Caki2 (cell line): ENCODE measurements at places on chromosomes 3 and 15.
A peak's percentile ranks its signal among the peaks of the same experiment; 100 is the strongest.

DNA sequence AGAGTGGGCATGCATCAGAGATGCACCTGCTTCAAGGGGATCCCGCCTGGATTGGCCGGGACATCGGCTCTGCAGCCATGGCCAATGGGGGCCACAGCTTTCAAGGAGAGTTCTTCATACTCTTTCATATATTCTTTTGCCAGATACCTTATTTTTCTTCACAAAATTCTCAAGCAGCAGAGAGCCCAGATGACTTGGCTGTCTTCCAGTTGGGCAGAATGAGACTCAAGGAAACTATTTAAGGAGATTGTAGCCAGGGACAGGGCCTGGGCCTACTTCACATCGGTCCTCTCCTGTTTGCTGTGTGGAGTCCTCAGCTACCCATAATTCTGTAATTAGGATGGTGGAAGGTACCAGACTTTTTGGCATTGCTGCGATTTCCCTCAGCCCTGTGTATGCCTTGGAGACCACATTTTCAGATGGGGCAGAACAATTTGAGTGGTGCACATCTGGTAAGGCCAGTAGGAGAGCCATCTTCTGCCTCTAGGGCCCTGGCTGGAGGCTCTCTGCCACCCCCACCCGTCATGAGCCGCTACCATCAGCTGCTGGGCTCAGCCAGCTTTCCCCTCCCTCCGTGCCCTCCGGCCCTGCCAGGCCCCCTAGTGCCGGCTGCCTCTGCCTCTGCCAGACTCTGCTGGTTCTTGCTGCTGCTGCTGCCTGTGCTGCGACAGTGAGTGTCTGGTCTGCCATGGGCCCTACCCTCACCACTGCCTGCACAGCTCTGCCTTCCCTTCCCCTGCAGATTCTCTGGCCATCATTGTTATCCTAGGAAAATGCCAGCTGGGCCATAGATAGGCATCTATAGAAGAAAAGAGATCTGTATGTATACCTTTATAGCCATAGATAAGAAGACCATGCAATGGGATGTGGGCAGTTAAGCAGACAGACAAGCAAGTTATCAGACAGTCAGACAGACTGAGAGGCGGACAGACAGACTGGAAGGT lies 6.7 kb downstream of the PLIN1 start:
- DNase-seq = no peak

- DNase-seq = peak; percentile 21
Observed at GRCh38 chr15:31867536-31868442, 162.5 kb upstream of the CHRNA7 start.

DNA sequence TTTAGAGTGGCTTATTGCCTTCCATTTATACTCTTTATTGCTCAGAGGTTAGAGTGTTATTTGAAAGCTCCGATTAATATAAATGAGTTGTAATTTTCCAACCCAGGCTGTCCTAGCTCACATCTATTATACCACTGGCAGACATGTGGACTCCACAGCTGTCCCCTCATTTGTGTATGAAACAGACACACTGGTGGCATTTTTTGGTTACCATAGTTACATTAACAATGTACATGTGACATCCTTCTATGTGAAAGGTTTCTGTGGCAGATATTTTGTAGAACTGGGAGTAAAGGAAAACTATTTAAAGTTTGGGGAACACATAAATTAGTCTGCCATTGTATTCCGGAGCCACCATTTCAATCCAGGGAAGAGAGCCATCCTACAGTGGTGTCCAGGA lies 5.3 kb downstream of the LRRN1 start:
- DNase-seq = no peak

DNA sequence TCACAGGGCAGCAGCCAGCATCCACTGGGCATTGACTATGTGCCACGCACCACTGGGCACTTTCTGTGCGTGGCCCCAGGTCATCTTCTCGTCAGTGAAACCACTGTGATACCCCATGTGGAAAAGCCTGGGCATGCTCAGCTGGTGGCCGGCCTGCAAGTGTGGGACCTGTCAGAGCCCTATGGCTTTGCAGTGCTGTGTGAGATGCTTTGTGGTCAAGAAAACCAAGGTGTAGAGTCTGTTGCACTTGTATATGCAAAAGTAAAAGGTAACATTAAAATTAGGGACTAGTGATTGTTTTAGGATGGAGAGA lies 69.5 kb downstream of the PGPEP1L start:
- DNase-seq = no peak

GRCh38 chr3:8557298-8557697 lies 55.7 kb downstream of the LMCD1 start:
- no peak for DNase-seq

DNA sequence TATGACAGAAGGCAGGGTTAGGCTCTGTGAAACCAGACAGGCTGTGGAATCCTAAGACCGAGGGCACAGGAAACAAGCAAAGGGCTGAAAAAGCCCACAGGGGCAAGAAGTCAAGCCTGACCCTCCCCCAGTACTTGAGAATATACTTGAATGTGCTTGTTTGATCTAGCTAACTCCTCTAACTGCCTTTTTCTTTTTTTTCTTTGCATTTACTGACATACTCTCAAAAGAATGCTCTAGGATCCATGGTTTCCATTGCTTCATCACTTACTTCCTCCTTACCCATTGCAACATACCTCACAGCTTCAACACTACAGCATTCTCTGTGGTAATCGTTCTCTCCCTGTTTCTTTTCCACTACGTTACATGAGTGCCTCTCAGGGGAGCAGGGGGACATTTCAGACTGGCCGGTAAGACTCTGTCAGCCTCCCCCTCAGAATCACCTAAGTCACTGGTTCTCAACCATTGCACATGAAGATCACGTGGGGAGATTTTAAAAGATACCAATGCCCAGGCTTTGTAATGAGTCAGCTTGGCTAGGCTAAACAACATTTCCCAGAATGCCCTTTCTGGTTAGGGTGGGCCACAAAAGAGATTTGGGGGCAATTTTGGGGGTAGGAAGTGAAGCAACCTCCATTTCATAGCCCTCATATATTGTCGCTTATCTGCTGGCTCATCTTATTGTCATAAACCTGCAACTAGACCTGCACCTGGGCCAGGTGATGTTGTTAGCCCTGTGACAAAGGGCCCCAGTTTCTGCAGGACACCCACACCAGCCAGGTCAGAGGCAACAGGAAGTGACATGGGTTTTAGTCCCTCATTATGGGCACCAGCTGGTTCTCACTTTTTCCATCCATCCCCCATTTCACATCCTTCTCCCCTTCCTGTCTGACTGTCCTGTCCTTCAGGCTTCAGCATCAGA lies 24.6 kb upstream of the RSL24D1 start:
- peak; percentile 30 for DNase-seq

DNA sequence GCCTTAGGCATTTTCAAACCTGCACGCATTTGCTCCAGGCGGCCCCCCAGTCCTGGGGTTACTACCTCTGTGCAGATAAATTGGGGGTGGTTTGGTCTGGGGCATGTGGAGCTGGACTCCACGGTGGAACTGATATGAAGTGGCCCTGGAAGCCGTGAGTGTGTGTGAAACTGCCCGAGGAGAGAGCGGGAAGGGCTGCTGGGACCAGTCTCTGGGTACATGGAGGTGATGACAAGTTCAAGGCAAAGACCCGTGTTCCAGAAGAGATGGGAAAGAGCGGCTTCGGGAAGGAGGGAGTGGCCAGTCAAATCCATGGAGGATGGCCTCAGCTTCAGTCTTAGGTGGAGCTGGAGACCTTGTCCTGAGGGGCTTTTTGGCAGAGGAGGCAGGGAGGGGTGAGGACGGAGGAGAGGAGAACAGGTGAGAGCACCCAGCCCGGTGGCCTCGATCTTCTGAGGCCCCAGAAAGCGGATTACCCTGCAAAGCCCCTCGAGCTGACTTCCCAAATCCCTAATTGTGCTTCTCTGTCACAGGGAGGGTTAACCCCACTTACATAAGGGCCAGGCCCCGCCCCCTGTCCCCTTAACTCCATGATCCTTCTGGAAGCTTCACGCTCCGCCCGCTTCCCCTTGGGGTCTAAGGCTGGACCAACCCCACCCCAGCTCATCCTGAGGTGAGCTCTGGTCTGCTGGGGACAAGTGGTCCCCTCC lies 1.9 kb upstream of the NR2E3 start:
- no peak for DNase-seq

GRCh38 chr3:24616110-24616829 lies 121.6 kb upstream of the THRB start:
- no peak for DNase-seq

- DNase-seq = no peak
Observed at GRCh38 chr3:179450261-179450701, 989 bp downstream of the GNB4 start.

GRCh38 chr3:130773366-130773765 lies 26.7 kb upstream of the PIK3R4 start:
- no peak for DNase-seq

DNA sequence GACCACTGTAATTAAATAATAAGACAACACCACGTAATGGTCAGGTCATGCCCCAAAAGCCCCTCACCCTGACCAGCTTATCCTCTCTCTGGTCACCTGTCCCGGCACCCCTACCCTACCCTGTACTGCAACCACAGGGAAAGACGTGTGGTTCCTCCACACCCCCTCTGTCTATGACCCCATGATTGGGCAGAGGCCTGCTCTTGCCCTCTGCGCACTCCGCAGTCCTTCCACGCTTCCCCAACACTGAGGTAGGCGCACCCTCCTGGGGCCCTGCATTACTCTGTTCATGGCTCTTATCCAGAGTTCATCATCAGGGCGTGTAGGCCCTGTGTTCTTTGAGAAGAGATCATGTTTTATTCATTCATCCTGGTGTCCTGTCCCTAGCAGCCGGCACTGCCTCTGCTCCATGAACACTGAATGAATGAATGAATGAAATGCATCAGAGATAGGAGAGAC lies 33.8 kb downstream of the MGLL start:
- no peak for DNase-seq
